ENCODE measurements at places on chromosomes 2 and 18.
A peak's percentile ranks its signal among the peaks of the same experiment; 100 is the strongest.

- DNase-seq, result no peak
Observed at GRCh38 chr2:57461624-57462023, 585.0 kb upstream of the VRK2 start.

DNA sequence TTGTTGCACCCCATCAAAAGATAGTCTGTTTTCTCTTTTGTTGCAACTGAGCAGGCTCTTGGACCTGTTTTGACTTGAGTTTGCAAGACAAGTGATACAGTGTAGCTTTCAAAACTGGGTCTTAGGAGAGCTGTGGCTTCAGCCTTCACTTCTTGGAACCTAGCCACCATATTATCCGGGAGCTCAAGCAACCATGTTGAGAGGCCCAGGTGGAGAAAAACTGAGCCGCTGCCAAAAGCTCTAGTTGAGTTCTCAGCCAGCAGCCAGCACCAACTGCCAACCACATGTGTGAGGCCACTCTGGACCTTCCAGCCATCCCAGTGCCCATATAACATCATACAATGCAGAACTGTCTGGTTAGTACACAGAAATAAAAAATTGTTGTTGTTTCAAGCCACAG is 5.4 kb downstream of the CACNB4 start:
- DNase-seq, result no peak

- no peak for DNase-seq
Observed at GRCh38 chr2:26582890-26583289, 58.3 kb downstream of the CIB4 start.

DNA sequence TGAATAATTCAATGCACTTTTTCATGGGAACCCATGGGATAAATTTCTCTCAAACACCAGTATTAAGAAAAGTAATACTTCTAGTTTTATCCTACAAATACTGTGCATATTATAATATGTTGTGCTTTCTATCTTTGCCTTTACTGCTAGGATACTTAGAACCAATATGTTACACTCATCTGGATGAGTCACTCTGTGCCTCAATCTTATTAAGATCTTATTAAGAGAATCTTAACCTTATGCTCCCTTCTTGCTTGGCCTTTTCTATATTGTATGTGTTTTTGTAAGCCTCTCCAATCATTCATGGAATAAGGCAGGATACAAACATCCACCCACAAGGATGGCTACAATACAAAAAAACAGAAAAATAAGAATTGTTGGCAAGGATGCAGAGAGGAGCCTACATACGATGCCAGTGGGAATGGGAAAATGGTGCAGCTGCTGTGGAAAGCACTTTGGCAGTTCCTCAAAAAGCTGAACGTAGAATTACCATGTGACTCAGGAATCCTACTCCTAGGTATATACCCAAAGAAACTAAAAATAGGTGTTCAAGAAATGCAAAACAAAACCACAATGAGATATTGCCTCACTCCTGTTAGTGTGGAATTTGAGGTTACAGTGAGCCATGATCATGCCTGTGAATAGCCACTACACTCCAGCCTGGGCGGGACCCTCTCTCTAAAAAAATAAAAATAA is 10.7 kb upstream of the TWSG1 start:
- no peak for DNase-seq

GRCh38 chr2:216242365-216242764 is 129.9 kb downstream of the MARCHF4 start:
- DNase-seq, result peak; percentile 64

GRCh38 chr2:10348891-10349290 is 46.2 kb downstream of the HPCAL1 start:
- no peak for DNase-seq

DNA sequence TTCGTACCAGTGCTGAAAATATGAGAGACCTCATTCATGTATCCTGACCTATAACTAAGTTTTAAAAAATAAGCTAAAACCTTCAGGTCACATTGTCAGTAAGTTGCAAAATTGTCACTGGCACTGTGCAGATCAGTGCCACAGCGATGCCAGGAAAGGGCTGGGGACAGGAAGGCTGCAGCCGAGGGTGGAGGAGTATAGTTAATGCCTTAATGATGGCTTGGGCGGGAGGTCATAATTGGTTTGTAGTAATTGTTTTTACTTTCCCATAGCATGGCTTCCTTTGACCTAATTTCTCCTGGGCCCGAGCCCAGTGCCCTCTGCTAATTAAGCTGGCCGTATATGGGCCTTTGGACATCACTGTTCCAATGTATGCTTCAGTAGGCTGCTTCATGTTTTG is 47.2 kb upstream of the RAB12 start:
- no peak for DNase-seq

DNA sequence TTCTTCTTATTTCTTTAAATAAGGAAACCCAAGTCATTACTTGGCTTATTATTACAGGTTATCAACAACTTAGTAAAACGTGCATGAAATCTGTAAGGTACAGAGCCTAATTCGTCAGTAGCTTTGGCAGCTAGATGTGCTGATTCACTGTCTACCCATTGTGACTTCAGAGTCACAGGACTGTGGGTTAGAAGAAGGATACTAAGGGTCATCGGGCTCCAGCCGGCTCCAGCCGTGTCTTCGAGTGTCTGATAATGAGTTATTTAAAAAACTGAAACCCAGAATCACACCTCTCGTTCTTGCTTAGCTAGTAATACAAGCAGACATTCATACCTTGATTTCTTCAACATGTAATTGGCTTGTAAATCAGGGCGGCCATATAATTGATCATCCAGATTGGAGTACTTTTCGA is 170.5 kb downstream of the FMNL2 start:
- no peak for DNase-seq
